ENCODE measurements at places on chromosomes 1 and 21.

- DNase-seq = no peak
These were observed 91.6 kb upstream of the TTC39A start for GRCh38 chr1:51421964-51422363.

DNA sequence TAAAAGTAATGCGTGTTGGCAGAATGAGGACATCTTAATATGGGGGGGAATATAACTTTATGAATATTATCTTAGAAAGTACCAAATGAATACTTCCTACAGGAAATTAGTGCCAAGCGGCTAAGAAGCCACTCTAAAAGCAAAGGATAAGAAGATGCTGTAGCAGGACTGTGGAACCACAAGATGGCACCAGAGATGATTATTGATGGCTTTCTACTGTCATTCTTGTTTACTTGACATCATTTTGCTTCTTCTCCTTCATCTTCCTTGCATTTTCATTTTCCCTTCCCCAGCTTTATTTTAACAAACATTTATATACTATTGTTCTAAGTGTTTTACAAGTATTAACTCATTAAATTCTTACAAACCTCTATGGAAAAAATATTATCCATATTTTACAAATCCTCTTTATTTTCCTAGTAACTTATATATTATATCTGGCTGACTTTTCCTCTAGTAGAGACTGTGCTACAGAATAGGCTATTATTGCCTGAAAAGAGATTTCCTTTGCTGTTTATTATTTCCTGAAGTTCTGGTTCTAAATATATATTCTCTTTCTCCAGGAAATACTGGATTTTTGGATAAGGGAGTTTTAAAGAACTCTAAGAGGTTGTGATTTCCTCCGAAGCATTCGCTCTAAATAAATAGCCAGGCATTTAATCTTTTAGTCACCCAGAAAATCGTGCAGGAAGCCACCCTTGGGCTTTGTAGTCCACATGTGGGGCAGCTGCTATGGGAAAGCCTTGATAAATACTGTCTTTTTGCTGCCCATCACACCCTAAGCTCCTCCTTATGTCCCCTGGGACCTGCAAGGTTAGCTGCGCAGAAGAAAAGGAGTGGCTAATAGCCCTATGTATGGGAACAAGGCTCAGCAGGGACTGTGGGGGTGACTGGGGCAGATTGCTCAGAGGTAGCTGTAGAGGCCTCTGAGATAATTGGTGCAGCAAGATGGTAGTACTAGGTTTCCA is 69.8 kb downstream of the TPR start:
- no peak for DNase-seq

- DNase-seq = no peak
These were observed 862.0 kb upstream of the CXADR start for GRCh38 chr21:16650714-16651366.

- DNase-seq = no peak
These were observed 9.0 kb upstream of the RPL5 start for GRCh38 chr1:92822879-92823278.

GRCh38 chr1:220691053-220691684 is 1.0 kb downstream of the C1orf115 start:
- DNase-seq = no peak
